ENCODE measurements at places on chromosomes 6 and 20.

- DNase-seq, result peak; percentile 98
Measured at GRCh38 chr20:25696371-25697131, at the start of gene ZNF337. Gene ZNF337 (minus strand): TSS chr20:25696853. CDS start chr20:25686417, 10,436 bp downstream.

GRCh38 chr6:7805078-7805849 lies 79.4 kb downstream of the BMP6 start:
- DNase-seq, result no peak

GRCh38 chr20:23048283-23049200 lies 930 bp downstream of the THBD start:
- DNase-seq, result peak; percentile 91

GRCh38 chr6:72624557-72625160 lies 2.8 kb downstream of the KCNQ5 start:
- DNase-seq, result peak; percentile 54

- DNase-seq, result no peak
Measured at GRCh38 chr6:64926051-64926450, 781.0 kb downstream of the EYS start.

DNA sequence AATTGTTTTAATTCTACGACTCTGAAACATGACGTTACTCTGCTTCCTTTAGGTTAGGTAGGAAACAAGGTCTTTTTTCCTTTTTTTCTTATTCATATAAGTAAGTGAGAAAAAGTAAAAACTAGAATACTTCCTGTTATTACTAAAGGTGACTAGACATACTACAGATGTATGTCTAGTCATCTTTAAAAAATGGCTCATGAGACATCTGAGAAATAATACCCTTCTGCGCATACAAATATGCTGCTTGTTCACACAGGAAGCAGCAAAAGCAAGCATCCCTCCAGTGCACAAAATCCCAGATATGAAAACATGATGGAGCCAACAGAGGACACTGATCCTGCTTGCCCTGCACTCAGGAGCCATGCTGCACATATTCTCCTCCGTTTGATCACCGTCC lies 699.1 kb downstream of the EPM2A start:
- DNase-seq, result no peak

DNA sequence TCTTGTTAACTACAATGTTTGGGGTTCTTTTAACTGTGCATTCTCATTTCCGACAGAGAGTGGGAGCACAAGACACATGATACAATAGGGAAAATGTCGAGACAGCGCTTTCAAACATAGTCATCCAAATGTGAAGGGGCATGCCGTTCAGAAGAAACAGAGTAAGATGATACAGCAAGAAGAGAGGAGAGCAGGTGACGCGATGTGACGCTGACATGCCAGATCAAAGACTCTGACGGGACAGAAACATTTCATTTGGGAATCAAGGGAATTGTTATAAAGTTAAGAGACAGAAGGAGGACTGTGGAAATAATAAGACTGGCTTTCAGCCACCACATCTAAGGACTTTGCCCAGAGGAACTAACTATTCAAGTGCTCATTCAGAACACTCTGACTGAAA lies 117.4 kb downstream of the FAXC start:
- no peak for DNase-seq

DNA sequence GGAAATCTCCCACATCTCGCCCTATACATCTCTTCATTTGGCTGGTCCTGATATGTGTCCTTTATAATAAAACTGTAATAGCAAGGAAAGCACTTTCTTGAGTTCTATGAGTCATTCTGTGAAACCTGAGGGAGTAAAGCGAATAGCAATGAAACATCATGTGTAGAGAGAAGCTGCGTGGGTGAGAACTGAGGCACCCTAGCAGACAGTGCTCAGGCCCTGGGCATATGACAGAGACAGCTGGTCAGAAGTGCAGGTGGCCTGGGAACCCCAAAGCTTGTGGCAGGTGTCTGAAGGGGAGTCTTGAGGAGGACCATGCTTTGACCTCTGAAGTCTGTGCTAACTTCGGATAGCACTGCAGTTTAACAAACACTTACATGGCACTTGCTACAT lies 1.3 kb upstream of the BLOC1S5 start:
- DNase-seq, result peak; percentile 74

DNA sequence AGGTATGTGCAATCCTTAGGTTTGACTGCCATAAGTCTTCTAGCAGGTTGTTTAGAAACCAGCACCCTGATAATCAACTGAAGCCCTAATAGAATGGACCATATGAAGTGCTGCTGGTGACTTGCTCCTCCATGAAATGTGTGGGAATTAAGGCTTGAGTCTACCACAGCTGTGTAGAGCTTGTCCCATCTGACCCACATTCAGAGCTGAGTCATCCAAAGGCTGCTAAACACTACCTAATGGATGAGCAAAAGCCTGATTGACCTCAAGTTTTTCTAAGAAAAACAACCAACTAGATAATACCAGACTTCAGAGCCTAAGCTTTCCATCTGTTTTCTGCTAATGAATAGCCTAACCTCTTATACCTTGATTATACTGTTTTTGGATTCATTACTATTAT lies 120.3 kb upstream of the MOCS1 start:
- no peak for DNase-seq

DNA sequence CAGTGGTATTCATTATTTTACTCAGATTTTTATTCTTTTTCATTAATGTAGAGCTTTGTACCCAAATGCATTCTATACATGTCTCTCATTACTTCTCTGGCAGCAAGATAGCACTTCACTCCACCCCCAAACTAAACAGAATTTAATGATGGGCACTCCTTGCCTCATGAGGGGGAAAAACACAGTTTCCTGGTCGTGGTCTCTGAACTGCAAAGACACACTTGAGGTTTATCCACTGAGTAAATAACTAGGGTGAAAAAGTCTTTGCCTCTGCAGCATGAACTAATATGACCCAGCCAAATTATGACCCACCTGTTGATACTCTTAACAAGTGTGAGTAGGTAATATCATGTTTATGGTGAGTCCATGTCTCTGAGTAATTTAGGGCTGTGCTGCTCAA lies 785.2 kb upstream of the FLRT3 start:
- DNase-seq, result no peak

DNA sequence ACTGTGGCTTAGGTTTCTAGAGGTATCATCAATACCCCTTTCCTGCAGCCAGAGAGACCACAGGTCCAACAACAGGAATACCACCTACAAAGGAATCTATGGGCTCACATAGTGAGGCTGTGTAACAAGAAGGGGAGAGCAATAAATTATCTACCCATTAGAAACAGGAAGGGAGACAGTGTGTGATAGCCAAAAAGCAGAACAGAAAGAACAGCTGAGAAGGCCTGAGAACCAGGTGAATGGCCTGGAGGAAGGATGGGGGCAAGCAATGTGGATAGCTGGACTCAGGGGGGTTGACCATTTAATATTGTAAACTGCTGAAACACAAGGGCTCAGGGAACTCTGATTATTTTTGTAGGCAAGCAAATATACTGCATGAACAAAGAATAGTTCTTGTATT lies 628.2 kb downstream of the COL12A1 start:
- DNase-seq, result no peak

- DNase-seq, result no peak
Measured at GRCh38 chr20:45429618-45430017, 13.7 kb downstream of the PIGT start.

GRCh38 chr20:5843054-5843592 lies 92.9 kb downstream of the SHLD1 start:
- no peak for DNase-seq

- no peak for DNase-seq
Measured at GRCh38 chr20:35312318-35312717, 20.1 kb upstream of the FAM83C start.

- DNase-seq, result no peak
Measured at GRCh38 chr6:30913721-30914075, 340 bp upstream of the VARS2 start.

- no peak for DNase-seq
Measured at GRCh38 chr6:3227363-3228045, at the start of gene TUBB2B. Gene TUBB2B (minus strand): TSS chr6:3227653. CDS start chr6:3227543, 110 bp downstream.

DNA sequence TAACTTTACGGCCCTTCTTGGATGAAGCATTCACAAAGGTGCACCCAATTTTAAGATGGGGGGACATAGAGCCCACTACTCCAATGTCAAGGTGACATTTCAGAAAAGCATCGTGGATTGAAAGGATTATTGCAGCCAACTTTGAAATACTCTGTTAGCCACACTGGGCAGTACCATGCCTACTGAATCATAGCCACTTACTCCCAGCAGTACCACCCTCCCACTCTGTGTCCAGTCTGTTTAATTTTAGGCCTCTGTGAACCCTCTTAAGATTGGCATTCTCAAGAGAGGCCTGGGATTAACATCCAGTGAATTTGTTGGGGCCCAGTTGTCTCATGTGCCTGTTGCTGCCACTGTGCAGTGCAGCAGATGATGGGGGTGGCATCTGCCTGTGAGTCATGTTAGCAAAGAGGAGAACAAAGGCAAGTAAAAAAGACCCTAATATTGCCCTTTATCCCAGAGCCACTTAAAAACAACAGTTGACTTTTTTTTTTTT lies 11.2 kb upstream of the HDAC2 start:
- no peak for DNase-seq

GRCh38 chr6:89430201-89430962 lies 2.6 kb upstream of the ANKRD6 start:
- DNase-seq, result no peak

DNA sequence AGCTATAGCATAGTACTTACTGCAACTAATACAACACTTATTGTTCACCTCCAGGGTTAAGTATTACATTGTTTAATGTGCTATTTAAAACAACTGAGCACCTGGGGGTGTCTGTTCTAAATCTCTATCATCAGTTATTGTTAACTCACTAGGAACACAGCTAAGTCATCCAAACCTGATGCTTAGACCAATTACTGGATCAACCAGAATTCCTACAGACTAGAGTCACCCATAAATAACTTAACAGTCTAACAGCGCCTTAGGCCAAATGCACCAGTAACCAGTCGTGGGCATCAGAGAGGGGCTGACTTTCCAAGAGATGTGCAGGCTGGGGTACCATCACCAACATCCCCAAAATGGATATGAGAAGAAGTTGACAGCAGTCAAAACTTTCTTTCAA lies 110.7 kb downstream of the ADTRP start:
- DNase-seq, result no peak

- DNase-seq, result peak; percentile 61
Measured at GRCh38 chr6:50791900-50792508, 26.7 kb upstream of the TFAP2B start.

- DNase-seq, result no peak
Measured at GRCh38 chr6:156163311-156163710, 613.9 kb upstream of the ARID1B start.

DNA sequence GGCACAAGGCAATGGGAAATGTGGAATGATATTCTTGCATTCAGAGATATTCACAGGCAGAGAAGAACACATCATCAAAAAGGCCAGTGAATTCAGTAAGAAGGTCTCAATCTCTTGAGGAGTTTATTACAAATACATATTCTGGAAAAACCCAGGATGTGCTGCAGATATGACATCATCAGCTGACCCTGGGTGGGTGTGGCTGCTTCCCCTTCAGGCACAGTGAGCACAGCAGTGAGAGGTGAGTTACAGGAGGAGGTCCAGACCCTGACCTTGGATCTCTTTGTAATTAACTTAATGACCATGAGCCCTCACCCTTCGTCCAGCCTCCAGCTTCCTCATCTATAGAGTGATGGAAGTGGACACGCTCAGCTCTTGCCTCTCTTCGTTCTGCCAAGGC lies 147.5 kb upstream of the SYNDIG1 start:
- peak; percentile 5 for DNase-seq

- DNase-seq, result no peak
Measured at GRCh38 chr20:45823949-45824835, 2.9 kb downstream of the TNNC2 start.

GRCh38 chr6:23282252-23283021 lies 713.1 kb downstream of the HDGFL1 start:
- DNase-seq, result no peak

- peak; percentile 15 for DNase-seq
Measured at GRCh38 chr6:30657454-30657853, 10.5 kb downstream of the C6orf136 start.

- peak; percentile 27 for DNase-seq
Measured at GRCh38 chr20:39112178-39112743, 150.1 kb downstream of the DHX35 start.

DNA sequence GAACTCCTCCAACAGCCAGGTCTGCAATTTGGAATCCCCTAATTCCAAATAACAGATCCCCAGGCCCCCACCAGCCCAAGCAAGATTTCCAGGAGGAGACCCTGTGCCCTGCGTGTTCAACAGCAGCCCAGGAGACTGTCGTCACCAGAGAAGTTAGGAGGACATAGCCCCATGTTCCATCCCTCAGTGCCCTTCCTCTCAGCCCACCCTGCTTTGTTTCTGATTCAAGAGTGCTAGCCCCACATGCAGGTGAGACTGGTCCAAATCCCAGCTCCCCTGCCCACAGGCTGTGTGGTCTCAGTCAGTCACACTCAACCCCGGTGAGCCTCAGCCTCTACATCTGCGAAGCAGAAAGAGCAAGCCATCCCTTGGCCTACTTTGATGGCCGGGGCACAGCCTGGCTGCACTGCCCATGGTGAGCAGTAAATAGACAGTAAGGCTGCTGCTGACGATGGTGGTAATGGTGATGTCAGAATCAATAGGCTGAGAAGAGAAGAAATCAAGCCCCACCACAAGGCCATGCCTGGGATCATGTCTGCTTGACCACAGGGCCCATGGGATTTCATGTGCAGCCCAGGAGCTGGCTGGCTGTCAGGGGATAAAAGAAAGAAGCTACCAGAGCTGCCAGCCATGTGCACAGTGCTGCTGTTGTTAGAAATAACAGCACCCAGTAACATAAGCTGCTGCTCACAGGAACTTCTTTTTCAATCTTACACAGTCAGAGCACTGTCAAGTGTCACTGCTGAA lies 51.5 kb upstream of the NXT1 start:
- no peak for DNase-seq

GRCh38 chr6:162825597-162825996 lies 97.8 kb downstream of the PACRG start:
- DNase-seq, result no peak

GRCh38 chr6:16434885-16435284 lies 196.5 kb downstream of the GMPR start:
- DNase-seq, result peak; percentile 21

DNA sequence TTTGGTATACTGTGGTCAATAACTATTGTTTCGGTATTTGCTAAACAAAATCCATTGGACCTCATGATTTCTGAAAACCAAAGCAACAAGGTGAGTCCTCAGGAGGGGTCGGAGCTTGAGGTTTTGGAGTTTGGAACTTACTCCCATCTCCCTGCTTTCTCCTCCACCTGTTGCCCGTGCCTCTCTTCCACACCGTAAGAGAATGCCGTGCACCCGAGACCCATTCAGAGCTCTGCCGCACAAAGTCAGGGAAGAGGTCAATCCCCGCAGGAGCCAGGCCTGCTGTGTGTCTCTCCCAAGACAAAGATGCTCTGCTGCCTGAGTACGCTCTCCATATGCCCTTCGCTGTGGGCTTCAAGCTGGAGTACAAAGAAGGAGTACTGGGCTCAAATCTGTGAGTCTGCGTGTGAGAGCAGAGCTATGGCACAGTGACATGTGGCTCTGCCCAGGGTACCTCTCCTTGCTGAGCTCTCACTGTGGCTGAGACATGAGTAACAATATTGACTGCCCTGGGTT lies 23.9 kb downstream of the PXDC1 start:
- DNase-seq, result no peak

DNA sequence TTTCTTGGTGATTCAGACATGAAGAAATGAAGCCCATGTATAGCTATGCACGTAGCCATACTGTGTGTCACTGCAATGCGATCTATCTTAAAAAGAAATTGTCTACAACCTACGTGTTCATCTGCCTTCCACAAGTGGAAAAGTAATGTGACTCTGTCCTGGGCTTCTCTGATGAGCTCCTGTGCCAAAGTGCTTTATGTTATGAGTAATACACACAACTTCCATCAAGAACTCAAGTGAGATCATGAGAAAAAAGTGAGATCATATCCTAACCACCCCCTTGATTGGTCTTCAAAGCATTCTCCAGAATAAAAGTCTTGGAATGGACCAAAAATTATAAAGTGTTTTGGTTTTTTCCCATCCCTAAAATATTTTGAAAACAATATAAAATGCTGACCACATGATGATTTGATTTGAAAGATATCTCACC lies 114.3 kb downstream of the DST start:
- no peak for DNase-seq
